Effector memory CD8-positive, alpha-beta T cell (primary cell): ENCODE measurements at places on chromosomes 1 and 21.

GRCh38 chr21:42705346-42705745, 51.9 kb downstream of the PDE9A start:
- no peak for DNase-seq

GRCh38 chr1:21121764-21122471, 54.8 kb downstream of the EIF4G3 start:
- DNase-seq: no peak

DNA sequence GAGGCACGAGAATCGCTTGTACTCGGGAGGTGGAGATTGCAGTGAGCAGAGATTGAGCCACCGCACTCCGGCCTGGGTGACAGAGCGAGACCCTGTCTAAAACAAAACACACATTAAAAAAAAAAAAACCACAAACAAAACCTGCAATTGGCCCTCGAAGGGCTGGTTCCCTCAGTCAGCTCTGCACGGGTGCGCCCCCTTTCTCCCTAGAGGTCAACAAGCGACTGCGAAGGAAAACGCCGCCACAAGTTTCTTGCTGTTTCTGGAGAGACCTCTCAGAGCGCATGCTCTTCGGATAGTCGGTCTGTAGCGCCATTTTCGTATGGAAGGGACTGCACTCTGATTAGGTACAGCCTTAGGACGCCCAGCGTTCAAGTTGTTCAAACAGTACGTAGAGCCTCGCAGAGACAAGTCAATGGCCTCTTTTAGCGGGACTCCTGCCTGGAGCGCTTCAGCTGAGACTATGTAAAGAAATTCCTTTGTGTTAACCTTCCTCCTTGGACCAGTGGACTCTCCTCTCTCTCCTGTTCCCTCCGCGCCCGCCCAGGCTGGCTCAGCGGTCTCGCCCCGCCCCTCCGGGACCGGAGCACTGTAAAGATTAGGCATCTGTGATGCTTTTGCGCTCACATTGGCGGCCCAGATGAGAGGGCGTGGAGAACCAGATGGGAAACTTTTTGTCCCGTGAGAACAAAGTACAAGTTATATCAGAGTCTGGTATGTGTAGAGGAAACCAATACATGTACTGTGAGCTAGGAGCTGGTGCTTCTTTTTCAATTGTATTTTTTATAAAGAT, 1.0 kb upstream of the CDC14A start:
- peak; percentile 80 for DNase-seq

GRCh38 chr1:59278780-59279354, 18.0 kb upstream of the FGGY start:
- DNase-seq: no peak

DNA sequence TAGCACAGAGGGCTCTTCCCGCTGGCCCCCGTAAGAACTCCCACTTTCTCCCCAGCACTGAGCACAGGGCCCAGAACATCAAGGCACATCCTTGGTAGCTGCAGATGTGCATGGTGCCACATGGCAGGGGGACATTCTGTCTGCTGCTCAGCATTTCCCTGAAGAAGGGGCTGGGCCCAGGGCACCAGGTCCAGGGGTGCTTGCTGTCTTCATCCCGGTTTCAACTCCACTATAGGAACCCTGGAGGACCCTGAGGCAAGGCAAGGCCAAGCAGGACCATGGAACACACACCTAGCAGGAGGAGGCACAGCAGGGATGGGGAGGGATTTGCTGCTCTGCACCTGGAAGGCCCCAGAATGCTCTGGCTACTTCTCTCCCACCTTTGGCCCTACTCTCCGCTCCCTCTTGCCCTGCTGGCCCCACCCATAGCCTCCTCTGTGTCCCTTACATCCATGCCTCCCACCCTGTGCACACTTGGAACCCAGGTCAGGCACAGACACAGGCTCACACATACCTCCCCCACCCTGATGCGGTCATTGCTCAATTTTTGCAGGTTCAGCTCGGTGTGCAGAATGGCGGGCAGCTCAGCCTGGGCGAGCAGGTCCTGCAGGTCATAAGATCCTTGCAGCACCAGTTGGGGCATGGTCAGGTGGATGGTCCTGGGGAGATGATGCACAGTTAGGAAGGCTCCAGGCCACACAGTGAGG, 10.1 kb downstream of the AGT start:
- DNase-seq: no peak

- no peak for DNase-seq
These were observed 18.3 kb upstream of the HJV start for GRCh38 chr1:146039844-146040194.

DNA sequence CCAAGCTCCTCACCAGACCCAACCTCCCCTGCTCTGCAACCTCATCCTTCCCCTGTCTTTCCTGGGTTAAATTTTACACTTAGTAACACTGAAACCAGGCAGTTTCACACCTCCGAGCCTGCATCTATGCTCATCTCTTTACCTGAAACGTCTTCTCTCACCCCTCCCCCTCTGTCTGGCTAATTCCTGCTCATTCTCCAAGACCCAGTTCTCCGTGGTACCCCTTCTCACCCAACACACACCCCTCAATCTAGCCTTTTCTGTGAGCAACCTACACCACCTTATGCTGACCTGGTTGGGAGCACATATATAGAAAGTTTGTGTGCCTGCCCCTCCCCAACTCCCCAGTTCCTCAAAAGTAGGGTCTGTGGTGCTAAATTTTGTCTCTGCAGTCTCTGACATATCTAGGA, 3.7 kb upstream of the KIAA1614 start:
- DNase-seq: no peak

- no peak for DNase-seq
These were observed 51.4 kb upstream of the CR2 start for GRCh38 chr1:207402744-207403143.

- DNase-seq: peak; percentile 59
These were observed 40.6 kb downstream of the MAPKAPK2 start for GRCh38 chr1:206725109-206725963.

DNA sequence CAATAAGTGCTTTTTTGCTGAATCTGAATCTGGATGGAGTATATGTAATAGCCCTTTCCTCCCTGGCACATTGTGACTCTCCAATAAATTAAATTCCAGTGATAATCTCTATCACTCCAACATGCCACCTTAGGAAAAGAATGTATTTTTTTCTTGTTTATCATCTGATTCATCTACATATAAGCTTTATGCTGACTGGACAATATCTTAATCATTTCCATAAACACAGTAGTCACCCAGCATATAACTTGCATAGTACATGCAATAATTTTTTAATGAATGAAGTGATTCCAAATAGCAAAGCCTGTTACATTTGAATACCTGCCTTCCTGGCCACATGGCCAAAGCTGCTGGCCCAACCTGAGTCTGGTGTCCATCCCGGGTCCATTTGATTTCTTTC, 477.6 kb upstream of the USP24 start:
- DNase-seq: no peak

- peak; percentile 22 for DNase-seq
These were observed 2.1 kb downstream of the TTC22 start for GRCh38 chr1:54798769-54799641.
